ENCODE measurements at places on chromosomes 16 and 17.

DNA sequence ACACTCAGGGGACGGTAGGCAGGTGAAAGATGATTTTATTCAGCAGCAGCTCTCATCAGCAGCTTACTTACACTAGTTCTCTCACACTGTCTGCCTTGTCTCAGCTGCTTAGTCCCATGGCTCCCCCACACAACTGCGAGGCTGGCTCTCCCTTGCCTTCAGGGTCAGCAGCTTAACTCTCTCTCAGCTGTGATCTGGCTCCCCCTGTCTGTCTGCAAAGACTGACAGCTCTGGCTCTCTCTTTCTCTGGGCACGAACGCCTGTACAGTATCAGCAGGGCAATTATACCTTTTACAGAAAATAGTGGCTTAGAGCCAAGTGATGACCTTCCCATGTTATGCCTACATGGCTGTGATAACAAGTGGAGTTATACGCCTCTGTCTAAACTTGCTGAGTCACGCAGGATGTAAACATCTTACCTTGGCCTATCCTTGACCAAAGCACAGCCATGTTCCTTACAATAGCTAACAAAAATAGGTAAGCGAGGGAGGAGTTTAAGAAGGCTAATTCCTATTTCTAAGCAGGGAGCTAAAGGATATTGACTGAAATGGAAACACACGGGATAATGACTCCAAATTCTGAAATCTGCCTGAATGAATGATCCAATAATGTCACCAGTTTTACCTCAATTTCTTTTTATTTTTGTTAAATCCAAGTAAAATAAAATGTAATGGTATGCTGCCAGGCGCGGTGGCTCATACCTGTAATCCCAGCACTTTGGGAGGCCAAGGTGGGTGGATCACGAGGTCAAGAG is 1.1 kb upstream of the NDUFAB1 start:
- DNase-seq = no peak

- no peak for DNase-seq
Measured at GRCh38 chr17:2438823-2439222, 38.0 kb upstream of the MNT start.

DNA sequence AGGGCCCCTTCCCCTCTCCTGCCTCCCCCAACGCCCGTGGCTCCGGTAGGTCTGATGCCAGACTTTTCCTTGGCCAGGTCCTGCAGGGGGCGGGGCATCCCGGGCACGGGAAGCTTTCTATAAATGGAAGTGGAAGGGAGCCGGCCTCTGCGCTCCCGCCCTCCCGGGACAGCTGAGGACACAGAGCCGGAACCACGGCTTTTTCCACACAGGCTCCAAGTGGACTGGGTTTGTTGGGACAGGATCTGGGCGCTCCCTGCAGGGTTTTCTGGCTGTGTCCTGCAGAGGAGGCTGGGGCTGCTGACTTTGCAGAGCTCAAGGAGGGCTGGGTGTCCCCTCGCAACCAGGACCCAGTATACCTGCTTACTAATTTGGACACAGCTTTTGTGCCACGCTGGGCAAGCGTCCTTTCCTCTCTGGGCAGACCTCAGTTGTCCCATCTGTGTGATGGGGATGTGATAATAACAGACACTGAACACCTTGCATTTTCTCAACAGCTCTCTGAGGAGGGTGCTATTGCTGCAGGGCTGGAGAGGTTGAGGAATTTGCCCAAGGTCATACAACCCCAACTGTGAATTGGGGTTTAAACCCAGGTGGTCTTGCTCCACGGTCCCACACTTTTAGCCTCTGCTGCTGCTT is 1.8 kb downstream of the TNS4 start:
- DNase-seq = no peak

GRCh38 chr16:29736764-29737163 is 9.0 kb downstream of the C16orf54 start:
- DNase-seq = no peak
